ENCODE measurements at places on chromosomes 7 and 10.

GRCh38 chr10:125201108-125201524 lies 40.8 kb upstream of the CTBP2 start:
- H3K27ac ChIP-seq, result no peak overlapping the region
- DNase-seq, result no peak
- no peak overlapping the region for H3K4me3 ChIP-seq

DNA sequence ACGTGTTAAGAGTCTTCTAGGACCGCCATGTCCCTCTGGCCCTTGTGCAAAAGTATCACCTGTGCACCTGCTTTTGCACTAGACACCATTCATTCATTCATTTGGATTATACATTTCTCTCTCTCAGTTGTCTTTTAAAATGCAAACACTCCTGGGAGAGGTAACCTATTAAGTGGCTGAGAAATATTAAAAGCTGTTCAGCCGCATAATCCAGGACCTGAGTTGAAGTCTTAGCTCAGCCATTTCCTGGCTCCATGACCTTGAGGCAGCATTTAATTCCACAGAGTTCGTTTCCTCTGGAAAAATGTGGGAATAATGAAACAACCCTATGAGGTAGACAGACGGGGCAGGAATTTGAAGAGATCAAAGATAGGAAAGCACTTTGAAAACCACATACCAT lies 251.6 kb downstream of the RPS24 start:
- no peaks in the 10 kb centered on the region for H3K4me1 ChIP-seq
- H3K27ac ChIP-seq, result no peak overlapping the region
- H3K4me3 ChIP-seq, result no peak overlapping the region
- peaks cover 31% of the 10 kb centered on the region for H3K27me3 ChIP-seq
- H3K36me3 ChIP-seq, result no peaks in the 10 kb centered on the region
- no peak for DNase-seq

DNA sequence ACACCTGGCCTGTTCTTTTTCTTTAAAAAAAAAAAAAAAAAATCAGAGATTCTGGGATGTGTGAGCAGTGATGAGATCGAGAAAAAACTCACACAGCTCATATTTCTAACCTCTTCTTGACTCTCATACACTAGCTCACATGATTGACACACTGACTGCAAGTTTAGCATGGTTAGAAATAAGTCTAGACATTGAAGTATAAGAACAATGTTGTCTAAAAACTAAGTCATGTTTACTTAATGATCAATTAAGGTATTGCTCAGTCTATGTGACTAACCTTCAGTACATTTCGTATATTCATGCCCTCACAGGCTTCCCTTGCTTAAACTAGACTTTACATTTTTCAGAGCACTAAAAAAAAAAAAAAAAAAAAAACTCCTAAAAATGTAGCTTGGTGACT lies 775.1 kb downstream of the GATA3 start:
- DNase-seq, result no peak
- H3K4me3 ChIP-seq, result no peak overlapping the region
- H3K27ac ChIP-seq, result no peak overlapping the region

DNA sequence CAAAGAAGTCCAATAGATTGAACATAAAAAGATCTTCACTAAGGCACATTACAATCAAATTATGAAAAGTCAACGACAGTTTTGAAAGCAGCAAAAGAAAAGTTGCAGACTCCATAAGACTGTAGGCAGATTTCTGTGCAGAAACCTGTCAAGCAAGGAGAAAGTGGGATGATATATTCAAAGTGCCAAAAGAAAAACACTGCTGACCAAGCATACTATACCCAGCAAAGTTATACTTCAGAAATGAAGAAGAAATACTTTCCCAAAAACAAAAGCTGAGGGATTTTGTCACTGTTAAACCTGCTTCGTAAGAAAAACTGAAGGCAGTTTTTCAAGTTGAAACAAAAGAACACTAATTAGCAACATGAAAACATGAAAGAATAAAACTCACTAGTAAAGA lies 145.5 kb downstream of the ZEB1 start:
- no peak overlapping the region for H3K27ac ChIP-seq
- no peaks in the 10 kb centered on the region for H3K4me1 ChIP-seq
- no peak for DNase-seq
- no peak overlapping the region for H3K4me3 ChIP-seq
- peaks cover 23% of the 10 kb centered on the region for H3K36me3 ChIP-seq

DNA sequence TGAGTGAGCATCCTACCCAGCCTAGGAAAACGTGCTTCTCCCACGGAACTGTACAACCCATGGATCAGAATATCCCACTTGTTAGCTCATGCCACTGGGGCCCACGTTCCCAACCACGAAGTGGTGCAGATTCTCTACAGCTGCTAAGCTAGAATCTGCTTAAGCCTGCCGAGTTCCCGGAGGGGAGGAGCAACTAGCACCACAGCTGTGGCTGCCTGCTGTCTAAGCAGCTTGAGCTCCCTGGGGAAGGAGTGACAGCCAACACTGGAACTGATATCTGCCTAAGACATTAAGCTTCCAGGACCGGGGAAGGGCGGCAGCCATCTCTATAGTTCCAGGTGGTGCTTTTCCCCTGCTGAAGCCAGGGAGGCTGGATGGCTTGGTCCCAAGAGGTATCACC lies 334.7 kb upstream of the CHRM2 start:
- no peaks in the 10 kb centered on the region for H3K4me1 ChIP-seq
- no peak overlapping the region for H3K4me3 ChIP-seq
- no peaks in the 10 kb centered on the region for H3K36me3 ChIP-seq
- no peak for DNase-seq
- H3K27ac ChIP-seq, result no peak overlapping the region
- no peaks in the 10 kb centered on the region for H3K27me3 ChIP-seq

DNA sequence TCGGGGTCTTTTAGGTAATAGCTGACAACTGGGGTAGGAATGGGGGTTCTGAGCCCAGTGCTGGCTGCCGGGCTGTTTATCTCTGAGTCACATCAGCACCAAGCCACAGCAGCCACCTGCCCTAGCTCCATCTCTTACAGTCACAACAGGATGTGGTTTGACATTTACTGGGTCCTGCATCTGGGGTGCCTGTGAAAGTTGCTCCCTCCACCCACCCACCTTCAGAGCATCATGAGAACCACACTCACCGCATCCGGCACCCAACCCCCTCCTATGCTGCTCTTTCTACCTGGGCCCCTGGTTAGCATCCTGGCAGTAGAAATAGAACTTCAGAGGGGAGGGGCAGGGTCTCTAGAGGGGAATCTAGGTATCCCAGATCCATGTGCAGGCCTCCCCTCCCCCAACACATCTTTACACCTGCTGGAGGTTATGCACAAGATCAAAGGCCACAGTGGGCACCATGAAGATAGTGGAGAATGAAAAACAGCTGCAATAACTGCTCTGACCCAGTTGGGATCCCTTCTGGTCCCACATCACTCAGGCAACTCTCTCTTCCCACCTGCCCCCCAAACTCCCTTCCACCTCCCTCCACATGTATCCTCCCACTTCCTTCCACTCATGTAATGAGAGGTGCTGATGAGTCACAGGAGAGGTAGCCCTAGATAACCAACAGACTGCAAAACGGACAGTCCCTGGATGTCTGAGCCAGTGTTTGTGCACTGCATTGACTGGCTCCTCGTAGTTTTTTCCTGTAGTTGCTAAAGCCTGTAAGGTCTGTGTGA lies 38.2 kb downstream of the PRSS2 start:
- H3K27ac ChIP-seq, result no peak overlapping the region
- H3K4me1 ChIP-seq, result no peaks in the 10 kb centered on the region
- H3K36me3 ChIP-seq, result no peaks in the 10 kb centered on the region
